ENCODE measurements at places on chromosomes 7 and 10. TPM values are rescaled to one million over a fixed set of nuclear protein-coding genes. Genes with fewer than 3 reads are reported as not detected.

DNA sequence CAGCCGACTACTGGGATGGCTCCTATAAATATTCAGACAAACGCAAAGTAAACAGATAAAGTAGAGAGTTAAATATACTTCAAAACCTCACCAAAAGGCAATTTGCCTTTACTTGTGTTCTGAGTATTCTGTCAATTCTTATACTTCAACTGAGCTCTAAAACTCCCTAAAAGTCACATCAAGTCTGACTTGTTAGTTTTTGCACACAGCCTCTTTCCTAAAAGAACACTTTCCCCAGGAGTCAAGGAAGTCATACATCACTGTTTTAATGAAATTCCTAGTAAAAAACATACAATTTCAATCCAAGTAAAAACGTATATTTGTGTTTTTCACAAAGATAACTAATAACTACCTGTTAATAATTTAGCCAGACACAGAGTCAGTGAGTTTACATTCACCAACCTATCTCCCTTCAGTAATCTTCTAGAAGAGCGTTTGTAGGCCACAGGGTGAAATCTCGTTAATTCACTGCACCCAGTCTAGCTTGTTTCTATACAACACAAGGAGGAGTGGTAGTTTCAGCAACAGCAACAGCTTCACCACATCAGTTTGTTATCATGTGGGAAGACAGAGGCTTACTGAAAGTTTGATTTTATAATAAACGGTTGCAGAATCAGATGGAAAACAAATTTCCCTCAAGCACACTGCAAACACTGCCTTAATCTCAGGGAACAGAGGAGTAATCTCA, 2.7 kb downstream of the COBL start:
- no peak for DNase-seq

DNA sequence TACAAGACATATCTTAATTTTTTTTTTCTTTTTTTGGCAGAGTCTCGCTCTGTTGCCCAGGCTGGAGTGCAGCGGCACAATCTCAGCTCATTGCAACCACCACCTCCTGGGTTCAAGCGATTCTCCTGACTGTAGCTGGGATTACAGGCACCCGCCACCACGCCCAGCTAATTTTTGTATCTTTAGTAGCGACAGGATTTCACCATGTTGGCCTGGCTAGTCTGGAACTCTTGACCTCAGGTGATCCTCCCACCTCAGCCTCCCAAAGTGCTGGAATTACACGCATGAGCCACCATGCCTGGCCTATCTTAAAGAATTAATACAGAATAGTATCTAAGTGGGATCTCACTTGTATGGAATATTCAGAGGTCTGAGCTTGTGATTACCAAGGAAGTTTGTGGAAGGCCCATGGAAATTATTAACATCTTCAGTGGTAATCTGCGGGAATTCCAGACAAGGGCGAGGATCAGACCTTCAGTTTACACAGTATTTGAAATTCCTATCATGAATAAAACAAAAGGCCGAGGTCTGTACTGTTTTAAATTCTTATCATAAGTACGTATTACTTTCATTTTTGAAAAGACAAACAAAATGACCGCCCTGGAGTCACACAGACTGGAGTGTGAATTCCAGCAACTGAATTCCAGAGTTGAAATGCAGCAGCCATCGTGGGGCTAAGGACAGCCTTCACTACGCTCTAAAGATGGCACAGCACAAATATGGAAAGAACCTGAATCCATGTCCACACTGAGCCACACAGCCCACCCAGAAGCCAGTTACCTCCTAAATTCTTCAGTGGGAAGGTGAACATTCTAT, 16.7 kb downstream of the GPRIN2 start:
- DNase-seq, result no peak

Gene KCND2
- 0.12 TPM for total RNA-seq

Gene ZKSCAN1
- 20.0 TPM for total RNA-seq

Gene JCAD
- total RNA-seq, result 39.8 TPM

Gene CUZD1
- total RNA-seq, result 0.31 TPM

Measured in right atrium auricular region (tissue), 2 donors.